Stimulated activated CD8-positive, alpha-beta memory T cell treated with anti-CD3 and anti-CD28 coated beads, Interleukin-4, amount 100 ng/mL, for 1 hour (primary cell): ENCODE measurements at places on chromosomes 5 and 9.

DNA sequence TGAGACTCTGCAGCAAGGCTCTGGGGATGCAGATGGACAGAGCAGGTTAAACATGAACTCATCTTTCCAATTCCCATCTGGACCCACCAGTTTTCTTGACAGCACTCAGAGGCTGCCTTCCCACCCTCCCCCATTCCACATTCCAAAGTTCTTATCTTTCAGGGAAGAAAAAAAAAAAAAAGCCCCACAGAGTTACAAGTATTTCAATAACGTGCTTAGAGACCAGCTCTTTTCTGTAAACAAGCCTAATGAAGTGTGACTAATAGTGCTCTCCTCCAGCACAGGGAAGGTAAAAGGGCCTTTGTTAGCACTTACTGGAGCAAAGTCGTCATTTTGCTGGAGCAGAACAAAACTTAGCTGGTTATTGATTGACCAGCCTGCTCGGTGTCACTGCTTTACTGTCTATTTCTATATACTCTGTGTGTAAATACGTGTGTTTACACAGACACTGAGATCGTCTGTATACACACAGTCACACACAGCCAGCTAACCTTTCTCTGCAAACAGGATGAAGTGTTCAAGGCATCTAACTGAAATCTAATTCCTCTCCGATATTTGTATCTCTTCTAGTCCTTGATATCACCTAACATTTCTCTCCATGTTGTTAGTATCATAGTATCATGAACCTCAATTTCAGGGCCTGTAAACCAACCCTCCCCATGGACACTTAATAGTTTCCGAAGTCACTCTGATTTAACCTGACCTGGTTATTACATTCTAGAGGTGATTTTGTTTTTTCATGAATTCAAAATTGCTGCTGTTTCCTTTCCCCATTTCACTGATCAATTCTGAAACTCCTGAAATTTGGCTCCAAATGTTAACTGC is 84.9 kb downstream of the ZNF608 start:
- no peak for DNase-seq

GRCh38 chr5:65359569-65359968 is 122.2 kb downstream of the ADAMTS6 start:
- DNase-seq = no peak

DNA sequence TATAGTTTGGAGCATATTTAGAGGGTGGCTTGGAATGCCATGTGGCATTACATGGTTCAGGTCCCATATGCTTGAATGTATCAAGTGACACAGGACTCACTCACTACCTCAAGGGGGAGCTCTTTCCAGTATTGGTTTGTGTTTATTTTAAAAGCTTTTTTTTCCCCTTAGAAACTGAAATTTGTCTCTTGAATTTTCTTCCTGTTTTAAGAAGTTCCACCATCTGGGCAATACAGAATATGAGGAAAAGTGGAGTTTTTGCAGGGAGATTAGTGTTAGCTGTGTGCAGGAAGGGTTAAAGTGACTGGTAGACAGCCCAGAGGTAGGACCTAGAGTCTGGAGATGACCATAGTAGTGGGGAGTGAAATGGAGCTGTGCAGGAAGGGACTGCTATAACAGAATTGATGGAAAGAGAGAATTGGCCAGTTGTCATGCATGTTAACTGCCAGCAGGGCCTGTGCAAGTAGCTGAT is 36.6 kb downstream of the CTNNA1 start:
- DNase-seq = no peak

DNA sequence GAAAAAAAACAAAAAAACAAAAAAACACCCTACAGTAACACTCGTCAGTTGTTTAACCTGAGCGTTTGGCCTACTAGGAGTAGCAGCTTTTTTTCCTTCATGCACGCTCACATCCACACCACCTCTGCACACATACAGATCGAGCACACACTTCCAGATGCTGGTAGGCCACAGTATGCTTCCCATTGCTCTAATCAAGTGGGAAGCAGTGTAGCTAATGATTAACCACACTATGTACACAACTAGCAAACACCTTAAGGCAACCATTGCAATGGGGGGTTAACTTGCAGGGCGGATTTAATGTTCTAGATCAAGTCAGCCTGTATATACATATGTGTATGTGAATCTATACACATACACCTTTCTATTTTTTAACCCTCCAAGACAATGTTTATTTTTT is 65.5 kb upstream of the GLRX start:
- no peak for DNase-seq

DNA sequence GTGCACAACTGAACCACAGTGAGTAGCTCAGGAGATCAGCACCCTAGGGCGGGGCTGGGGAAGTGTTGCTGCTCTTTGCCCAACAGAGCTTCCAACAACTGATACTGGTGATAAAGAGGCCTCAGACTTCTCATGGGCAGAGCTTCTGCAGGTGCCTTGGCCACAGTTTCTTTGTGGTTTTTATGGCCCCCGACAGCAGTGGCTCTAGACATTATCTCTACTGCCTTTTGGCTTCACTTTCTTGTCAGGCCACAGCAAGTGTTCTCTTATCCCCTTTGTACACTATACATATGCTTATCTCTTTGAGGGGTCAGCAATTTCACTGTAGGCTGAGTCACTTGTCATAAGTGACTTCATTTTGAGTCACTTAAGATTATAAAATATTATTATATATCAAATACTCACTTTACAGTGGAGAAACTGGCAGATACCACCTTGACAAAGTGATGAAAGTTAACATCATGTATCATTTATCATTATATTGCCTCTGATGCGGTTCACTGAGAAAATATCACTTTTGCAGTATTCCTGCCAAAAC is 90.9 kb upstream of the COX7C start:
- DNase-seq = no peak

DNA sequence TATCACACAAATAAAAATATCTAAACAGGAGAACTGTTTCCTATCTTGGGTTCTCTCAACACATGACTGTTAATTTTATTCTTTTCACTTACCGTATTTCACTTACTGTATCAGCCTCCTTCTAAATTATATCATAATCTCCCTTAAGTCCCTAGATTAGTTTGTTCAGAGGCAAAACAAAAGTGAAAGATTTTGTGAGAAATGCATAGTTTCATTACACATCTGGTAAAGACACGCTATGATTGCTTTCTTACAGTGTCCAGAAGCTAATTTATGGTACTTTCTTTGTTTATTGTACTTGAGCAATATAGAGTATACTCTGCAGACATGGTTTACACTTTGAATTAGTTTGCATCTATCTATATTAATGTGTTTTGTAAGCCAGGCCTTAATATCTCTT is 159.7 kb upstream of the TLX3 start:
- no peak for DNase-seq

DNA sequence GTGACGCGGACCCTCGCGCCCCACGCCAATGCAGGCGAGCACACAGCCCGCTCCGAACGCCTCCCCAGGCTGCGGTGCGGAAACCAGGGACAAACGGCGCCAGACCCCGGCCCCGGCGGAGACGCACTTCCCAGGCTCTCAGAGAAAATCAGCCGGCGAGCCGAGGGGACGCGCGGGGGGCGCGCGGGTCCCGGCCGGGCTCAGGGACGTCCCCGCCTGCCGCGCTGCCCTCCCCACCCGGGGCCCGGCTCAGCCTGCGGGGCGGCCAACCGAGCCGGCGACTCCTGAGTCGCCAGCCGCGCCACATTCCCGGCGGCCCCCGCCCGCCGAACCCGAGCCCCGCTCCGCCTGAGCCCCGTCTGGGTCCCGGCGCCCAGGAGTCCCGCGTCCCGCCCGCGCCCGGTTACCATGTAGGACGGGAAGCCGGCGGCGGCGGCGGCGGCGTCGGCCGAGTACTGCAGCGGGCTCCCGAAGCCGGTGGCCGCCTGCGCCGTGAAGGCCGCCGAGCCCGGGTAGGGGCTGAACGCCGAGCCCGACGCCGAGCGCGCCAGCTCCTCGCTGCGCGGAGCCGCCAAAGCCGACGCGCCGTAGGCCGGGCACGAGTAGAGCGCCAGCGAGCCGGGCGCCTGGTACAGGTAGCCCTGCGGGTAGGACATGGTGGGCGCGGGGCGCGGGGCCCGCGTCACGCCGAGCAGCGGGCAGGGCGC is 566 bp downstream of the IRX2 start:
- DNase-seq = no peak

- no peak for DNase-seq
These were observed 221.7 kb downstream of the KIAA0825 start for GRCh38 chr5:94396687-94397086.

DNA sequence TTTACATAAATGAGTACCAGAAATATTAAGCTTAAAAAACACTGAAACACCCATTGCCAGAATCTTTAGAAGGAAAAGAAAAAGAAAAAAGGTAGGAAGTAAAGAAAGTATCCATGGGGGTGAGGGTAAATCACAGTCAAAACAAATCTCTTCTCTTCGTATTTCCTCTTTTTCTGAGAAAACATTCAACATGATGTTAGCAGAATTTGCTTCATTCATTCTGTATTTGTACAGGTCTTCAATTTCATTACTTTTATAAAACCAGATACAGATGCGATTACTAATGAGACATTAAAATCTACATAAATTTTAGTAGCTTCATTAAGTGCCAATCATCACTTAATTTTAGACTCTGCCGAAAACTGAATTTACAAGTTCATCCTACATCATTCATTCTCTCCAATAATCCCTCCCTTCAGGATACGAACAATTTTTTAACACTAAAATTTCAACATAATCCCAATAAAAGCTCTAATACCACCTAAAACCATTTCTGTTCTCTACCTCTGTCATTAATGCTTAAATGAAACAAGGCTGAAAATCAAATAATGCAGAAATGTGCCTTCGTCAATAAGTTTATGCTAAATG is 7.0 kb downstream of the NR3C1 start:
- no peak for DNase-seq

DNA sequence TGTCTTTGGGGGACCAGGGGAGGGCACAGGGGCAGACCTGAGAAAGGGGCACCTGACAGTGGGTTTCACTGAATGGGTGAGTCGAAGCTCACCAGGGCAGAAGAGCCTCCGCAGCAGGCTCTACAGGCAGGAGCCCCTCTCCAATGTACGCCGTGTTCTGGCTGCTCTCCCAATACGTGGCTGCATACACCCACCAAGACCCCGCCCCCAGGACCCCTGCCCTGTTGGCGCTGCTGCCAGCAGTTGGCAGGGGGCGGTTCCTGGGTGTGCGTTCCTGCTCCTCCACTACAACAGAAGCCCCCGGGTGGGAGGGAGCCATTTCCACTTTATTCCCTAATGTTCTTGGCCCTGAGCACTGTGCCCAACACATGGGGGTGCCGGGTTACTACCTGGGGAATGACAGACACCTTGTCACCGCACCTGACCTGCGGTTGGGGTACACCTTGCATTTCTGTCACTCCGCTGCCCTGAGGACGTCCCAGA is 30.3 kb downstream of the SARDH start:
- no peak for DNase-seq

DNA sequence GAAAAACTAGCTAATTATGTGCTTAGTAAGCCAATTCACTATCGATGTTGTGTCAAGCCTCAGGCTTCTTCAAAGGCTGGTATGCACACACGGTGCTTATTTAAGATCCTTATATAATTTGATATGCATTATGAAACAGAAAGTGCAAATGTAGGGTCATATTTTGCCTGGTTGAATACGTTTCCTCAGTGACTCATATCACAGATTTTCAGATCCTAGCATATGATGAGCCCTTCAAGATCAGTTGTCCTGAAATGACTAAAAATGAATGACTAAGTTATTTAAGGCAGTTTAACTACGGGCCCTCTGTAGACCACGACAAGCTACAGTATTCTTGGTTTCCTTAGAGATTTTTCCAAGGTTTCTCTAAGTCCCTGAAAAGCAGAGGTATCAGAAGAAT is 778.3 kb downstream of the PRELID2 start:
- DNase-seq = no peak

DNA sequence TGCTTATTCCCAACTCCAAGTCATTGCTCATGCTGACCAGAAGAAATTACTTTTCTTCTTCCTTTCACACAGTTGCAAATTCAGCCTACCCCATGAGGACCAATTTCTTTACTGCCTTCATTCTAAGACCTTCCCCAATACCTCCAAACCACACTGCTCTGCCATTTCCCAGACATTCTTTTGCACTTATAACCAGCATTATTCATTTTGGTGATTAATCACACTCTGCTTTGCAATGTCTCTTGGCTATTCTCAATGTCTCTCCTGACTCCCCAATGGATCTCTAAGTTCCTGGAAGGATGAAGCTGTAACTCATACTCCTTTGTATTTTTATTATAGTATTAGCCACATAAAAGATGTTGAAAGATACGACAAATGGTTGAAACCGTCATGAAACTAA is 105.7 kb upstream of the RANBP3L start:
- no peak for DNase-seq

DNA sequence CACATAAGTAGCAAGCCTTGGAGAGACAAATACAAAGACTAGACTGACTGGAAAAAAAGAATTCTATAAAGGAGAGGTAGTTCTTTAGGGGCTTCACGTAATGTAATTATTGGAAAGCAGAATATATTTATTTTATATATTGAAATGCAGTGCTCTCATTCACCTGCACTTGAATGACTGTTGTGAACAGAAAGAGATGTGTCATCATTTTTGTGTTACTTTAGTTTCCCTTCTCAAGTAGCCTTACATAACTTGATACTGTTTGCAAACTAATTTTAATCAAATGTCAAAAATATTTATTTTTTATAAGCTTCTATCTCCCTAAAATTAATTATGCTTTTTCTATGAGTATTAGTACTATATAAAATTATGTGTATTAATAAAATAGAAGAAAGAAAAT is 691.1 kb upstream of the FTMT start:
- DNase-seq = no peak

DNA sequence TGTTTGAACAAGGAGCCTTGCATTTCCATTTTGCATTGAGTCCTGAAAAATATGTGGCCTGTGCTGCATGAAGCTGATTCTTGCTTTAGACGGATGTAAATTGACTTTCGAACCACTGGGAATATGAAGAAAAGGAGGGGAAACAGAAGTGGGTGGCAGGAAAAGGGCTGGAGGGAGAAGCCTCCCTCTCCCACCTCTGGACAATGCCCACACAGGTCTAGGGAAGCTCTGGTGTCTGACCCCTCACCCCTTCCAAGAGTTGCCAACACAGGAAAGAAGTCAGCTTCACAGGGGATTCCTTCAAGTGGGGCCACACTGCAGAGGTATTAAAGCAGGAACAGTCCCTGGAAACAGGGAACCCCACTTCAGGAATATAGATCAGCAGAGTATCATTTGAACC is 52.2 kb downstream of the ZNF366 start:
- DNase-seq = no peak

DNA sequence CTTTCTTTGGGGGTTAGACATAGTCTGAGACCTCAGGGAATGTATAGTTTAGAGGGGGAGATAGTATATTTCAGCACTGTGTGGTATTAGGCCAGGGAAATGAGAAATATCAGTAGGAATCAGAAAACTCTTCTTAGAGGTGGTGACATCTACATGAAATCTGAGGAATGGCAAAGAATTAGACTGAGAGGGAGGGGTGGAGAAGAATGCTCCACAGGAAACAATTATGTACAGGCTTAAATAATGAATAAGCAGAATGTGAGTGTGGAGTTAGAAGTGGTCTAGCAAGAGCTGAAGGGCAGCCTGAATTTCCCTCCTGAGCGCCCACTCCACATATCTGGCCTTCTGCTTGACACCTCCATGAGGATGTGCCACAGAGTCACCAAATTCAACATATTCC is 3.6 kb upstream of the MACIR start:
- no peak for DNase-seq

GRCh38 chr5:139299486-139299885 is 5.9 kb downstream of the MATR3 start:
- no peak for DNase-seq
